ENCODE measurements at places on chromosomes 4 and X.

- no peak for DNase-seq
Measured at GRCh38 chr4:120517966-120518365, 404.6 kb downstream of the PRDM5 start.

GRCh38 chrX:150767475-150768131, 74.4 kb downstream of the MTMR1 start:
- no peak for DNase-seq

DNA sequence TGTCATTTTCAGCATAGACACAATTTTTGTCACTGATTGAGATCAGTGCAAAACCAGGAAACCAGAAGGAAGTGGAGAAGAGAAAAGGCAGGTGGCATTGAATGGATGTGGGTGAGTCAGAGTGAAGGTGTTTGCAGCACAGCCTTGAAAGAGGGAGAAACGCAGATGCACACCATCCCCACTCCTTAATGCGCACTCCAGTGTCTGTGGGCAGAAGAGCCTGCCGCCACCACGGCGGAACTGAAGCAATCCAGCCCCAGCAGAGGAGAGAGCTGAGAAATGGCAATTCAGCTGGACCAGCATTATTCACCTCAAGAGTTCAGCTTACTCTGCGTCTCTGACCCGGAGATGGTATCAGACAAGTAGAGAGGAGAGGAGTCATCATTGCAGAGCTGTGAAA, 393.1 kb upstream of the FRG1 start:
- no peak for DNase-seq

GRCh38 chrX:71586929-71587328, 8.7 kb downstream of the GCNA start:
- no peak for DNase-seq

GRCh38 chrX:154712781-154713740, 37.8 kb downstream of the GAB3 start:
- no peak for DNase-seq

GRCh38 chr4:158202481-158202880, 7.8 kb upstream of the TMEM144 start:
- DNase-seq = no peak

- no peak for DNase-seq
Measured at GRCh38 chr4:30427932-30428331, 292.2 kb upstream of the PCDH7 start.

DNA sequence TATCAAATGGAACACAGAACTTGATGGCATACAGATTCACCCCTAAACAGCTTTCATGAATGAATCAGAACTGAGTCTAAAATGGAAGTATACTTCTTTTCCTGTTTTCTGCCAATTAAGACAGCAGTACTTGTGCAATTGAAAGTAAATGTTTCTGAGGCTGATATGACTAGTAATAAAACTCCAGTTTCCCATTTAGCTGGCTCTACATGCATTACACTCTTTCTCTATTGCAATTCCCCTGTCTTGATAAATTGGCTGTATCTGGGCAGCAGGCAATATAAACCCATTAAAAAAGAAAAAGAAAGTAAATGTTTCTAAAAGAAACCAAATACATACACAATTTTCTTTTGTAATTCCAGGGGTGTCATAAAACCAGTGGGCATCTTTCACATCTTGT, 4.6 kb downstream of the NOA1 start:
- no peak for DNase-seq

GRCh38 chr4:2299794-2300193, 37.9 kb upstream of the MXD4 start:
- no peak for DNase-seq

- no peak for DNase-seq
Measured at GRCh38 chrX:81195712-81196111, 6.0 kb downstream of the HMGN5 start.

- no peak for DNase-seq
Measured at GRCh38 chr4:166153548-166153947, 280.5 kb downstream of the TLL1 start.
